GDM1 (cell line): ENCODE measurements at places on chromosomes 12 and 14.

GRCh38 chr12:24522736-24523135 is 426.2 kb downstream of the BCAT1 start:
- no peak for DNase-seq

DNA sequence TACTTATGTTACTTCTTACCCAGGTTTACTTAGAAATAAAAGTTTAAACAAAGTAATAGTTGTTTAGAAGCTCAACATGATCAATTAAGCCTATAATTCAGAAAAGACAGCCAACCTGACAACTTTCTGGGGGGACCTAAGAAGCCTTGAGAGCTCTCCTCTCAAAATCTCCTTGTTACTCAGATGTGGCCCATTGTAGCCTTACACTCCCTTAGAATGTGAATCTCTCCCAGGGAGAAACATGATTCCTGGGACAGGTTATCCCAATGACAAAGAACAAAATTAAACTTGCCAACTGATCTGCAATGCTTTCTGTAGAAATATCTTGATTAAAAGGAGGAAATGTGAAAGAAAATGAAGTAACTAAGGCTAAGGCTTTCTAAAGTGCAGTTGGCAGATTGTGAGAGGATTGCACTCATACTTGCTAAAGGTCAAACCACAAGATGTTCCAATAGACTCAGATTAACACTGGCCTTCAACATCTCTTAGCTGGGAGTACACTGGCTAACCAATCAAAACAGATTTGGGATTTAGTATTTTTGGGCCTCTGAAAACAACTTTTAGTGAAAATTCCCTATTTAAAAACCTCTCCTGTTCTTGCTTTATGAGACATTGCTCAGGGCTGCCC is 72.3 kb upstream of the TMX1 start:
- no peak for DNase-seq

DNA sequence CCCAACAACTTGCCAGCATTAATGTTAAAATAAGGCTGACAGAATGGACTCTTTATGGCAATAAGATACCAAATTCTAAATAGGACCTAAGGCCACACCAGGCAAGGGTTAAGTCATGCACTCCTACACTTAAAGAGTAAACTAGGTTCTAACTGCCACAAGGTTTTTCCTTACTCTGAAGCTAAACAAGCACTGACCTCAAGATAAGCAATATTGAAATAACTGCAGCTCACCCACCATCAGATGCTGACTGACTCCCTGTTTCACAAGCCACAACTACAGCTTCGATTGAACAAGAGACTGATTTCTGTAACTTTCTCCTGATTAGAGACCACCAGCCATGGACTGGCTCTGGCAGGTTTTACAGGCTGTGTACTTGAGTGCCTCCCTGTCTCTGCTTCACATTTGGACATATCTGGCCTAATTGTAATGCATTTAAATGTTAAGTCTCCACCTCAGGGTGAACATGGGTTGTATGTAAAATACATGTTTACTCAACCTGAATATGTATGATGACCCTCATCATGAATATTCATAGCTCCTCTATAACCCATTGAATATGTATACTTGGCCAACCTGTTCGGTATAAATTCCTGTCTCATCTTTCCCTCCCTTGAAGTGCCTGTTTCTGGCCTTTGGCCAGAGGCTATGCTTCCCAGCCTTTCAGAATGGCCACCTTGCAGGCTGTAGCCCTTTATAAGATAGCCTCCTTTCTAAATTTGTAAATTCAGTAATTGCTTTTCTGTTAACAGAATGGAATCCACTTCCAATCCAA is 70.5 kb upstream of the DAAM1 start:
- no peak for DNase-seq

DNA sequence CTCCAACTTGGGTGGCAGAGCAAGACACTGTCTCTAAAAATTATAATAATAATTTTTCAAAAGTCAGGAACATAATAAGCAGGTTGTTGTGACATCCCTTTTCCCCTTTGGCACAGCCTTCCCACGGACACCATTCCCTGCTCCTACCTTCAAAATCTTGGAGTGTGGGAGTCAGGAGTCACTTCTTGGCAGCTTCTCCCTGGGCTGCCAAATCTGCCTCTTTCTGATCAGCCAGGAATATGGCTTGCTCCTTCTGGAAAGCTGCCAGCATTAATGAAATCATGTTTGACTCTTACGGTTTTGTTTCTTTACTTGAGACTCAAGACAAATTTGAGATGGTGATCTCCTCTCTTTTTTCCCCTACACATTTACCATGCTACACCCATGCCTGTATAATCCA is 391.4 kb upstream of the SYT1 start:
- DNase-seq, result no peak

DNA sequence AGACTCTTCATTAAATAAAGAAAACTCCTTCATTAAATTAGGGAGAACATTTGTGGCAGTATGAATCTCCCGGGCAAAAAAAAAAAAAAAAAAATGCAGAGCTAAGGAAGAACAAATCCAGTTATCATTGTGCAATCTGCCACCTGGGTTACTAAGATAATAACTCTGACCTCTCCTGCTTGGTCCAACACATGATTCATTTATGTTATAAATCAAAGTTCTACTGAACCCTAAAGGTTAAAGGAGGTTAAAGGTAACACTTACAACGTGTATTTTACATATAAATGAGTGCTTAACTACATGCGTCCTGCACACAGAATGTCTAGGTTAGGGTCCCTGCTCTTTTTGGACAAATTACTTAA is 4.2 kb downstream of the TGFB3 start:
- DNase-seq, result no peak
